ENCODE measurements at places on chromosomes 5 and 9. TPM values are rescaled to one million over a fixed set of nuclear protein-coding genes. Genes with fewer than 3 reads are reported as not detected.

DNA sequence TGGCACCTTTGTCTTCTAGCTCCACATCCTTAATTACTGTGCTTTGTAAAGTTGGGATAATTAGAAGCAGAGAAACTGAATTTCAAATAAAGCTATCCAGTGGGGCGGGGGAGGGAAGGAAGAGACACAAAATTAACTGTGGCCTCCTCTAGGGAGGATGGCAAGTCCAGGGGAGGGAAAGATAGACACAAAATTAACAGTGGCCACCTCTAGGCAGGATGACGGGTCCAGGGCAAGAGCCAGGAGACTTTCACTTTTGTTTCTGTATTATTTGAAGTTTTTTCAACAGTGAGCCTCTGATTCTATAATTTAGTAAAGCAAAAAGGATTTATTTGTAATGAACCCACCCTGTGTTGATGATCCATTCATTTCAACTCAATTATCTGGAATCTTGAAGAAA lies 335.9 kb downstream of the MSX2 start:
- H3K27ac ChIP-seq, result no peak overlapping the region
- no peak for DNase-seq
- no peaks in the 10 kb centered on the region for H3K36me3 ChIP-seq
- no peaks in the 10 kb centered on the region for H3K27me3 ChIP-seq
- no peaks in the 10 kb centered on the region for H3K4me1 ChIP-seq

DNA sequence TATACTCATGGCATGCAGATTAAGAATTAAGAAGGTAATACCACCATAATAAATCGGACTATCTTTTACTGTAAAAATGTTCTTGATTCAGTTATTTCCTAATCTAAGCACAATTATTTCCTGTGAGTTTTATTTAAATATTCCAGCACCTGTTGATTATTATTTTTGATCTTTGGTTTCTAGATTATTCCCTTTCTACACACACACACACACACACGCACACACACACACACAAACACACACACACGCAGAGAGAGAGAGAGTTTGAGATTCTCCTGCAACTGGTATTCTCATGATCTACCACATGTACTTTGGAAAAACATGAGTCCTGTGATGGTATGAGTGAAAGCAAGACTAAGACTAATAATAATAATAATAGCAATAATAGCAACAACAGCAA lies 17.0 kb upstream of the CKMT2 start:
- H3K36me3 ChIP-seq, result no peaks in the 10 kb centered on the region
- H3K27me3 ChIP-seq, result no peaks in the 10 kb centered on the region
- H3K4me3 ChIP-seq, result no peak overlapping the region
- no peaks in the 10 kb centered on the region for H3K4me1 ChIP-seq

- H3K27me3 ChIP-seq, result no peaks in the 10 kb centered on the region
- no peaks in the 10 kb centered on the region for H3K4me1 ChIP-seq
- H3K36me3 ChIP-seq, result no peaks in the 10 kb centered on the region
- no peak for DNase-seq
Observed at GRCh38 chr9:27442464-27442863, 81.6 kb upstream of the IFNK start.

The SOHLH1 gene
- not detected for total RNA-seq

DNA sequence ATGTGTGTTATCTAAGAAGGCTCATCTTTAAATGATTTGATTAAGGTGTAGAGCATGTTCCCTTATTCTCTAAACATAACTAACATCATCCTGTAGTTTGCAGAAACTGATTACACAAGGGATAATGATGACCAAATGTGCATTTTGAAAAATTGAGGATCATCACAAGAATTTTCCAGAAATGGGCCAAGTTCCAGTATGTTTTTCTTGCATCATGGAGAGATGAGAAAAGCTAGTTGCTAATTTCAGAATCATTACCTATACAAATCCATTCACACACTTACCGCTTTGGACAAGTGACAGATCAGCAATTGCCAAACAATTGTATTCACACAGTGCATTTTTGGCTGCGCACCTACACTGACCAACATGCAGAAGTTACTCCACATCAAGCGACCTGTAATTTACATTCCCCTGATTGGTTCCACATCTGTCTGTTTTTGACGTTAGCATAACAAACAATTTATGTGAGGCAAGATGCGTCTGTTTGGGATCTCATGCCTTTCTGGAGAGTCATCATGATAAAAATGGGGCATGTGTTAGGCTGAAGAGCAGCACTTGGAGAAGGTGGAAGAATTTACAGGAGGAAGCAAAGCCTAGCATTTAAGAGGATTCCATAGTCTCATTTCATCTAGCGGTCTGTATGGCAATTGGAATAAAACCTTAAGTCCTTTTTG lies 2.8 kb upstream of the BNC2 start:
- H3K4me3 ChIP-seq, result no peak overlapping the region
- no peak for DNase-seq
- H3K27me3 ChIP-seq, result no peaks in the 10 kb centered on the region
- H3K36me3 ChIP-seq, result no peaks in the 10 kb centered on the region
- H3K4me1 ChIP-seq, result no peaks in the 10 kb centered on the region

DNA sequence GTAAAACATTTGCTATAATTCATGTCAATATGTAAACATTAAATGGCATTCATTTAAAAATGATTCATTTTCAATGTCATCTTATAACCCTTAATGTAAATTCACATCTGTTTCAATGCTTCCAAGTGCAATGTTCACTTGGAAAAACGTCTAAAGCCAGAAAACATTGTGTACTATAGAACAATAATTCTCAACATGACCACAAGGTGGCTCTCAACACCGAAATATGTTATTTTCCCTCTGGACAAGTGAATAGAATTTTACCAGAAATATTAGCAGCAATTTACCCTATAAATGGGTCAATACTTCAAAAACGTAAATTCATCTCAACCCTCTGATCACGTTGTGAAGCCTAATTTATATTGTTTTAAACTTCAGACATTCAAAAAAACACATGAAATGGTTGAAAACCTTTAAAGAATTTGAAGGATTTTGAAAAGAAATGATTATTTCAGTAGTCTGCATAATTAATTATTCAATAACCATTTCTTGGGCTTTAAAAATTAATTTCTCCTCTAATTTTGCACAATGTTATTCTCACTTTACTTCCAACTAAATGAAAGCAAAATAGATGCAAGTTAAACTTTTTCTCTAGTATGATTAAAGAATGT lies 11.0 kb downstream of the CDH10 start:
- no peak overlapping the region for H3K4me3 ChIP-seq
- no peaks in the 10 kb centered on the region for H3K27me3 ChIP-seq
- DNase-seq, result no peak
- no peaks in the 10 kb centered on the region for H3K4me1 ChIP-seq
- H3K27ac ChIP-seq, result no peak overlapping the region

- H3K4me1 ChIP-seq, result no peaks in the 10 kb centered on the region
- no peak overlapping the region for H3K27ac ChIP-seq
- DNase-seq, result no peak
- H3K27me3 ChIP-seq, result no peaks in the 10 kb centered on the region
Observed at GRCh38 chr9:135826188-135826545, 81.2 kb downstream of the CAMSAP1 start.

DNA sequence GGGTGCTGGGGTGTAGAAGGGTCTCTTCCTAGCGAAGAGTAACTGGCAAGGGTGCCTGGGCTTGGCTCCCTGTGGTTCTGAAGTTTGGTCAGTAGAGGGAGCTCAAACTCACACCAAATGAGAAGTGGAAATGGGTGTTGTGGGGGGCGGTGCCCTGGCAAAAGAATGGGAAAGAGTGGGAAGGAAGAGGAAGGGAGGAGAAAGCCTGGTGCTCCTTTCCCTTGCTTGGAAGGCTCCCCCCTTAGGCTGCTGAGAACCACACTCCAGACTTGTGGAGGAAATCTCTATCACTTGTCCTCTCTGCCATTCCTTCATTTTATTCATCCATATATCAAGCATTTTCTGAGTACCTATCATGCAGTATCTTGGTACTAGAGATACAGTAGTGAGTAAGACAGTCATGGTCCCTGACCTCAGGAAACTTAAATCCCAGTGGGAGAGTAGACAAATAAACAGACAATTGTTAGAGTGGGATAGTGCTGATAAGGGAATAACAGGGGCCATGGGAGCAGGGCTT lies 13.0 kb downstream of the SLC4A9 start:
- H3K4me1 ChIP-seq, result no peaks in the 10 kb centered on the region
- peak; percentile 62 for DNase-seq
- no peaks in the 10 kb centered on the region for H3K36me3 ChIP-seq
- no peak overlapping the region for H3K27ac ChIP-seq

The CKMT2 gene
- 1,114 TPM for total RNA-seq
